ENCODE measurements at places on chromosomes 12 and 14.

DNA sequence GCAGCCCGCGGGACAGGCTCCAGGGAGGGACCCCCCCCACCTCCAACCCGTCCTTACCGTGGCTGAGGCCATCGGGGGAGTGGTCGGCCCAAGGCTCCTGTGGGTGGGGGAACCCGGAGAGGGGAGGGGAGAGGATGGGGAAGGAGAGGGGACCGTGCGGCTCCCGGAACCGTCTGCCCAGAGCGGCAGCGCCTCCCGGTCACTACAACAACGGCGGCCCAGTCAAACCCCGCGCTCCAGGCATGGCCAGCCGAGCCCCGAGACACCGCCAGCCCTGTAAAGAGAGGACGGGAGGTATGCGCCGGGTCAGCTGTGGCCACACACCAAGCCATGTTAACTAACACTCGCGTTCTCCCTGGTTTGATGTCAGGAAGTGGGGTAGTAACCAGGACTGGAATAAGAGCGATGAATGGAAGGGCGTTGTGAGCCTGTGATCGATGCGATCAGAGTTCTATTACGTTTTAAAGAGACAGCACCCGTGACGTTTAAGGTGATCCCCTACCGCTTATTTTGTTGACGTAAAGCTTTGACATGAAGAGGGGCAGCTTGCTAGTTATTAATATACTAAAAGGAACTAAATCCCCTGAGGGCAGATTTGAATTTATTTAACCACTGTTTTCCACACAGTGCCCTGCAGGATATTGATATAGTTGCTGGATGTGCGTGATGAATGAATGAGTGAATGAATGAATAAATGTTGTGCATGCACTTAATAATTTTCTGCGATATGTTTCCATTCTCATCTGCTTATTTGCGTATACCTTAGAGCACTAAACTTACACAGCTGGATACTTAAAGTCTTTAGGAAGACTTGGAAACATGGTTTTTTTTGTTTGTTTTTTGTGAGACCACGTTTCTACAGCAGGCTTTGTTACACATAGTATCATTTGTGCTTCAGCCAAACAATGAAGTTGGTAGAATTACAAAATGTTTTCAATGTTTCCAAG lies at the start of gene POC1B:
Gene POC1B (minus strand): TSS at position 224 of the 947 bp plus-strand sequence. CDS start 152 bp downstream, at position 72.
- DNase-seq: peak; percentile 86

GRCh38 chr12:75446857-75447256 lies 33.7 kb upstream of the GLIPR1 start:
- DNase-seq: peak; percentile 95

- peak; percentile 97 for DNase-seq
Measured at GRCh38 chr12:10721651-10722501, 1.2 kb downstream of the YBX3 start.

DNA sequence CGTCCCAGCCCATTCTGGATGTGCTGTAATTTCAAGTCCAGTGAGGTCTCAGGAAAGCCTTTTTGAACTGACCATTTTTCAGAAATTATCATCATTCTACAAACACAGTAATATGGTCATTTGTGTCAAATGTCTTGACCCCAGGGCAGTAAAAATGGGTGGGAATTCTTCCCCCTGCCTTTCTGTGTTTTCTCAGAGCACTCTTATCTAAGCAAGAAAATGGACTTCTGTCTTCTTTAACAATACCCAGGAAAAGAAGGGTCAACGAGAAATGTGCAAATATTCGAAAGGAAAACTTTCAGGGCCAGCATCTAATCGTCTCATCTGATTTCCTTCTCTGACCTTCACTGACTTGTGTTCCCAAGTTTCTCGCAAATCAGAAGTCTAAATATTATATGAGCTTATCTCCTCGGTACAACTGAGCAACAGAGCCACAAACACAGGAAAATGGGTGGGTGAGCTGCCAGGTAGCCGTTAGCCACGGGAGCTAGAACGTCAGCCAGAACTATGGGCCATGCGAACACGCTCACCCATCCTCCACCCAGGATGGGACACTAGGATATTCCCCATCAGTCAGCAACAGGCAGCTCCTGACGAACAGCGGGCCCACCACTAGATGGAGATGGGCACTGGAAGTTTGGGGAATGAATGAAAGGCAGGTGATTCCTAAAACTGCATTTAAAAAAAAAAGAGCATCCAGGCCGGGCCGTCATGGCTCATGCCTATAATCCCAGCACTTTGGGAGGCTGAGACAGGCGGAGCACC lies 57.1 kb downstream of the VWF start:
- peak; percentile 56 for DNase-seq

GRCh38 chr12:41681898-41682297 lies 462.8 kb downstream of the GXYLT1 start:
- DNase-seq: no peak

DNA sequence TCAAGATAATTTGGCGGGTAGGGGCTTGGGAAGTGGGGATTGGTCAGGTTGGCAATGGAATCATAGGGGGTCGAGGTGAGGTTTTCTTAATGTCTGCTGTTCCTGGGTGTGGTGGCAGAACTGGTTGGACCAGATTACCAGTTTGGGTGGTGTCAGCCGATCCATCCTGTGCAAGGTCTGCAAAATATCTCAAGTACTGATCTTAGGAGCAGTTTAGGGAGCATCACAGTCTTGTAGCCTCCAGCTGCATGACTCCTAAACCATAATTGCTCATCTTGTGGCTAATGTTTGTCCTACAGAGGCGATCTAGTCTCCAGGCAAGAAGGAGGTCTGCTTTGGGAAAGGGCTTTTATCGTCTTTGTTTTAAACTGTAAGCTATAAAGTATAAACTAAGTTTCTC lies 868.4 kb downstream of the DIO2 start:
- no peak for DNase-seq

- DNase-seq: no peak
Measured at GRCh38 chr12:88365403-88365802, 214.9 kb downstream of the KITLG start.

DNA sequence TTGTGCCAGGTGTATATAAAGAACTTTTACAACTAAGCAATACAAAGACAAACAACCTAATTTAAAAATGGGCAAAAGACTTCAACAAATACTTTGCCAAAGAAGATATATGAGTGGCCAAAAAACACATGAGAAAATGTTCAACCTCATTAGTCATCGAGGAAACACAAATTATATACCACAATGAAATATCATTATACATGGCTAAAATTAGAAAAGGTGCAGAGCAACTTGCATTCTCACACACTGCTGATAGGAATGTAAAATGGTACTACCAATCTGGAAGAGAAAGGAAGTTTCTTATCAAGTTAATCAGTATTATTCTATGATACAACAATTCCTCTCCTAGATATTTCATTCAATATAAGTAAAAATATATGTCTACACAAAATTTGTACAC lies 131.6 kb upstream of the FRMD6 start:
- DNase-seq: peak; percentile 26

- no peak for DNase-seq
Measured at GRCh38 chr12:131564845-131565244, 146.0 kb upstream of the SFSWAP start.

DNA sequence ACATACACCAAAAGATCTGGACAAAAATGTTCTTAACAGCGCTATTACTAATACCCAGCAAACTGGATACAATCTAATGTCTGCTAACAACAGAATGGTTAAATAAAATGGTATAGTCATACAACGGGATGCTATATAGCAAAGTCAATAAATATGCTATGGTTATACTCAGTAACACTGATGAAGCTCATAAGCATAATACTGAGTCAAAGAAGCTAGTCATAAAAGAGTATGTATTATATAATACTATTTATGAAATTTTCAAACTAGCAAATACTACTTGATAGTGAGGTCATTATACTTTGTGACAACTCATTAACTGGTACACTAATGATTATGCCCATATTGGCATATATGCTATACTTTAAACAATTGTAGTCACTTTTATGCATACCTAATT lies 7.4 kb downstream of the ABCD2 start:
- no peak for DNase-seq

- DNase-seq: no peak
Measured at GRCh38 chr12:128337431-128338170, 70.6 kb downstream of the TMEM132C start.

DNA sequence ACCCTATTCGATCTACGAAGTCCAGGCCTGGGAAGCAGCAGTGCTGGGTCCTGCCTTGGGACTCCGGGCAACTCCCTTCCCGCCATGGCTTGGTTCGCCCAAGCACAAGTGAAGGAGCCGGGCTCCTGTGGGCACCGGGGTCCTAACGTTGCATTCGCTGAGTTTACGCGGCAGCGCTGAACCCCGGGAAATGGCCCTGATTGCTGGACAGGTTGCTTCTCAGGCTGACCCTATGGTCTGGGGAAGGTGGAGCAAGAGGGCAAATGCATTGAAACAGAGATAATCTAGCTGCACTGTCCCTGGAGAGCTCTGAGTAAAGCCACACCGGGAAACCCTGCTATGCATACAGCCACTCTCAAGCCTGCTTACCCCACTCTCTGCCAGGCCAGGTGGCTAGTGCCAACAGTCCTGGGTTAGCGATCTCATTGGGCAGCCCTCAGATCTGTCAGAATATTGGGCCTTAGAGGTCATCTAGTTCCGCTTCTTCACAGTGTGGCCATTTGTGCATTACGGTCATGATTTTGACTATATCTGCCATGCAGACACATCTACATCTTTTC lies 11.3 kb downstream of the SYNE3 start:
- no peak for DNase-seq

DNA sequence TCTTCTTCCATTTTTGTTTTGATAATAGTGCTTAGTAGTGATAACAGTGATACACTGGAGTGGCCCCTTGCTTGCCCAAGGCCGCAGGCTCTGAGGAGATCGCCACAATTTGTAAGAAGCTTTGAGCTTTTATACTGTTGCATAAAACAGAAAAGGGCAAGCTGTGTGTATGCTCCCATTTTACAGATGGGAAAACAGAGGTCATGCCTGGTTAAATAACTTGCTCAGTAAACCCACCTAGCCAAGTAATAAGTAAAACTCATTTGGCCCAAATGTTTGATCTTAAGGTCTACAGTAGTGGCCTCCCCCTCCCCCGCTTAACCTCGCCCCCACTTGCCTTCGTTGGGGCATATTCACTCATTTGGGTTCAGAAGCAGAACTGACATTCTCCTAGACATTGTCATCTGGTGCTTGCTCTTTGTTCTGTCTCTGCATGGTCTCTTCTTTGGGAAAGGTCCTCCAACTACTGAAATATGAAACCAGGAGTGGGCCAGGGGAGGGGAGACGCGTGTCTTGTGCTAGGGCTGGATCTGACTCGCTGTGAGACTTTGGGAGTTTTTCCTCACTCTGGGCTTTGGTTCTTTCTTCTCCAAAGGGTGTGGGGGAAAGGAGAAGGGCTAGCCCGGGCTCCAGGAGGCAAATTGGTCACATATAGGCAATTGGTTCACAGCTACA lies 88.1 kb downstream of the PAPOLA start:
- no peak for DNase-seq

- DNase-seq: no peak
Measured at GRCh38 chr12:125263385-125263784, 198.2 kb downstream of the AACS start.

DNA sequence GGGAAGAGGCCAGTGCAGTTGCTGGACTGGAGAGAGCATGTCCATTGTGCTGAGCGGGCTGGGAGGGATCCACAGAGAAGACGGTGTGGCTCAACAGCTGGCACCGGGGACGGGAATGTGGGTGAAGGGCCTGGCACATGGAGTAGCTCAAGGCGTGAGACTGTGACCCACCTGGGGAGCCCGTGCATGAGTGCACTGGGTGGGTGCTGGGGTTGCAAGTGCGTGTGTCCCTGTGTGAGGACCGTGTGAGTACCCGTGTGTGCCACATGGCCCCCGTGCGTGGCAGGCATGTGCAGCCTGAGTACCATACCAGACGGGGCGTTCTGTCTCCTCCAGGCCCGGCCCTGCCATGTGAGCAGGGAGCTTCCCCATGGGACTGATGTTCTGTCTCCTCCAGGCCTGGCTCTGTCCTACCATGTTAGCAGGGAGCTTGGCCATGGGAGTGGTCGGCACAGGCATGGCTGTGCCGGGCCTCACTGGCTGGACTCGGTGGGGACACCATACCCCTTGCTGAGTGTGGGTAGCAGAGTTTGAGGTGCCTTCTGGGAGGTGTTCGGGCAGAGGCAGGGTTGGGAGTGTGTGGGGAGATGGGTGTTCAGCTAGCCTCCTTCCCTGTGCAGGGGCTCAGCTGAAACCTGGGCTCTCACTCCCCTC lies 234.4 kb downstream of the TMEM121 start:
- no peak for DNase-seq

DNA sequence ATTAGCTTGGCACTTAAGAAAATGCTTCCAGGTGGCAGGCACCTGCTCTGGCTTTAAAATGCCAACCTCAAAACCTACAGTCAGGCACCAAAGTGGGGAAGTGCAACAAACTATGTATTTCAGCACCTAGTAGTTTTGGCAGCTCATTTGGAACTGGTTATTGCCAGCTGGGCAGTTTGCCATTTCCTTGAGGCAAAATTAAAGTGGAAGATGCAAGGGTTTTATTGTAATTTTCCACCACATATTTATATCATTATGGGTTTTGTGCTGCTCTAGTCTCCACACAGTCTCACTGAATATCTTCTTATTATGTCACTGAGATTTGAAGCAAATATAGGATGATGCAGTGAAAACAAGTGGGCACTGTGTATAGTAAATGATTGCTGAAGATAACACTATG lies 117.0 kb downstream of the PRKD1 start:
- DNase-seq: no peak

GRCh38 chr14:44914849-44915248 lies 46.9 kb downstream of the KLHL28 start:
- no peak for DNase-seq

GRCh38 chr14:60859525-60859924 lies 121.4 kb downstream of the TRMT5 start:
- DNase-seq: no peak

GRCh38 chr12:22874151-22874550 lies 249.2 kb downstream of the ETNK1 start:
- DNase-seq: no peak

- no peak for DNase-seq
Measured at GRCh38 chr14:48710133-48710532, 876.0 kb downstream of the RPS29 start.

GRCh38 chr14:21894003-21894897 lies 220.6 kb upstream of the OR4E1 start:
- DNase-seq: no peak

DNA sequence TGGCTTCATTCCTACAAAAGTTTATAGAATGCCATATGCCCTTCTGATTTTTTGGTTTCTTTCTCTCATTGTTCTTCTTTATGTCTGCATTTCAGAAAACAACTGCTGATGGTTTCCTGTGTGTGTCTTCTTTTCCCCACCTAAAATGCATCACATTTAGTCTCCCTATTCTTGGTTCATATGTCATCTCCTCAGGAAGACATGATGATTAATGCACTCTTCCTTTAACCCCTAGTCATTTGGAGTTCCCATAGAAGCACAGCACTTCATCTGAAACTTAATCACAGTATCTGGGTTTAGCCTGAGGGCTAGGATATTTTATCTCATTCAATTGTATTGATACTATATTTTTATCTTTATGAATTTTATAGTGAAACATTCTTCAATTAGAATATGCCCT lies 21.5 kb downstream of the GNPNAT1 start:
- peak; percentile 54 for DNase-seq

All from ELR (cell line).